Breast epithelium (tissue), 4 donors: ENCODE measurements at places on chromosomes 13 and 19.

GRCh38 chr19:49210108-49210900 is 52.7 kb downstream of the TRPM4 start:
- H3K4me1 ChIP-seq = no peaks in the 10 kb centered on the region
- no peaks in the 10 kb centered on the region for H3K36me3 ChIP-seq
- H3K27ac ChIP-seq = no peak overlapping the region
- H3K27me3 ChIP-seq = no peaks in the 10 kb centered on the region
- DNase-seq = no peak

- H3K36me3 ChIP-seq = no peaks in the 10 kb centered on the region
- no peak overlapping the region for H3K4me3 ChIP-seq
- peak overlapping the region; percentile 54 for H3K27ac ChIP-seq
- no peaks in the 10 kb centered on the region for H3K27me3 ChIP-seq
Observed at GRCh38 chr19:45211751-45212381, 33.3 kb downstream of the BLOC1S3 start.

DNA sequence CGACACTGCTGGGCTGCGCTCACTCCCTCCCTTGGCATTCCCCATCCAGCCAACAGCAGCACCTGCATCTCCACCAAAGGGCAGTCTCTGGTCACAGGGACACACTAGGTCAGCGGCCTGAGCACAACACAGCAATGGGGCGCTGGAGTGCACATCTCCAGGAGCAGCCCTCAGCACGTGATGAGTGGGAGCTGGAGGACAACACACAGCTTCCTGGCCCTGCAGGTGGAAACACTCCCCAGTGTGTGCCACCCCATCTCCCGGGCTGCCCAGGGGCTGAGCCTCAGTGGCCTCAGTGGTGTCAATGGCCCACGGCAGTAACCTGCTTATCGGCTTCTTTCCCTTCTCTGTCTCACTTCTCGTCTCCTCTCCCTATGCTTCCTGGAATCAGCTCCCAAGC is 96.8 kb upstream of the VSTM2B start:
- H3K27ac ChIP-seq = no peak overlapping the region
- no peaks in the 10 kb centered on the region for H3K4me1 ChIP-seq
- H3K27me3 ChIP-seq = no peaks in the 10 kb centered on the region
- no peak for DNase-seq
- no peaks in the 10 kb centered on the region for H3K36me3 ChIP-seq
- no peak overlapping the region for H3K4me3 ChIP-seq

GRCh38 chr19:21398851-21399250 is 1.9 kb downstream of the ZNF493 start:
- no peak overlapping the region for H3K27ac ChIP-seq
- no peaks in the 10 kb centered on the region for H3K4me1 ChIP-seq
- H3K4me3 ChIP-seq = no peak overlapping the region

DNA sequence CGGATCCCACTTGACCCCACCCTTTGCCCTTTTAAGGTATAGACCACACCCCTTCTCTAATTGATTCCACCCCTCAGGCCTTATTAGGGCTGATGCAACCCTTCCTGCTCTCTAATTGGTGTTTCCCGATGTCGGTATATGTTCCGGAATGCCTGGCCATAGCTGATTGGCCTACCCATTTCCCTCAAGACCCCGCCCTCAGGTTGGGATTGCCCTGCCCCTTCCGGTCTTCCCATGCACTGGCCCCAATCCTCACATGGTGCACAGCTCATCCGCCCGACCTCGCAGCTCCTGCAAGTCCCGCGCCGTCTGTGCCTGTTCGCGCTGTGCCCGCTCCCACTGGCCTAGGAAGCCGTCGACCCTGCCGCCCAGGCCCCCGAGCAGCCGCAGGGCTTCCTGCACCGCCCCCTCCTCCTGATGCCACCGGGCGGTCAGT is 18.1 kb downstream of the TSKS start:
- H3K36me3 ChIP-seq = no peaks in the 10 kb centered on the region
- H3K27me3 ChIP-seq = no peaks in the 10 kb centered on the region
- H3K27ac ChIP-seq = no peak overlapping the region
- H3K4me3 ChIP-seq = no peak overlapping the region
- H3K4me1 ChIP-seq = no peaks in the 10 kb centered on the region

- no peaks in the 10 kb centered on the region for H3K36me3 ChIP-seq
- H3K27ac ChIP-seq = peak overlapping the region; percentile 98
- no peaks in the 10 kb centered on the region for H3K27me3 ChIP-seq
Observed at GRCh38 chr19:488505-489417, 7.5 kb upstream of the MADCAM1 start.

- H3K4me3 ChIP-seq = no peak overlapping the region
- H3K27me3 ChIP-seq = no peaks in the 10 kb centered on the region
Observed at GRCh38 chr13:39490136-39490535, 112.9 kb downstream of the LHFPL6 start.

DNA sequence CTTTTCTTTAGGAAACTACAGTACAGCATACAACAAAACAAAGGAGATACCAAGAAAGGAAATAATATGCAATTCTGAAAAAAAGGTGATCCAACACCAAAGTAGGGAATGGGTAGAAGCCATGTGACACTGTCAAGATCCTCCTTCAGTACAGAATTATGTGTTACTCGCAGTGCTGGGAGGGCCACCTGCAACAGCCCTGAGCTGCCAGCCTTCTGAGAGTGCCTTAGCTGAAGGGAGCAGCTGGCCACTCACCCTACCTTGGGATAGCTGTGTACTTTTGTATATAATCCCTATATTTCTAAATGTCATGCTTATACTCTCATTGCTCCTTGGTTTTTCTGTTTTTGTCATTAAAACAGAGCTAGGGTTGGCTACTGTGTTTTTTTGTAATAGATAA is 1518.2 kb upstream of the PCDH20 start:
- H3K36me3 ChIP-seq = no peaks in the 10 kb centered on the region
- H3K27ac ChIP-seq = no peak overlapping the region
- DNase-seq = no peak

GRCh38 chr19:9130965-9131364 is 4.2 kb upstream of the OR7G3 start:
- no peaks in the 10 kb centered on the region for H3K4me1 ChIP-seq
- H3K36me3 ChIP-seq = no peaks in the 10 kb centered on the region
- H3K27me3 ChIP-seq = peaks cover 7% of the 10 kb centered on the region

- H3K4me3 ChIP-seq = no peak overlapping the region
- H3K27ac ChIP-seq = peak overlapping the region; percentile 54
- peak; percentile 29 for DNase-seq
- no peaks in the 10 kb centered on the region for H3K36me3 ChIP-seq
- H3K4me1 ChIP-seq = no peaks in the 10 kb centered on the region
Observed at GRCh38 chr13:74206061-74206561, 71.9 kb upstream of the KLF12 start.

GRCh38 chr13:83499286-83499685 is 383.0 kb downstream of the SLITRK1 start:
- H3K4me3 ChIP-seq = no peak overlapping the region
- no peak overlapping the region for H3K27ac ChIP-seq
- H3K4me1 ChIP-seq = no peaks in the 10 kb centered on the region
- no peak for DNase-seq
- no peaks in the 10 kb centered on the region for H3K36me3 ChIP-seq
- H3K27me3 ChIP-seq = no peaks in the 10 kb centered on the region

DNA sequence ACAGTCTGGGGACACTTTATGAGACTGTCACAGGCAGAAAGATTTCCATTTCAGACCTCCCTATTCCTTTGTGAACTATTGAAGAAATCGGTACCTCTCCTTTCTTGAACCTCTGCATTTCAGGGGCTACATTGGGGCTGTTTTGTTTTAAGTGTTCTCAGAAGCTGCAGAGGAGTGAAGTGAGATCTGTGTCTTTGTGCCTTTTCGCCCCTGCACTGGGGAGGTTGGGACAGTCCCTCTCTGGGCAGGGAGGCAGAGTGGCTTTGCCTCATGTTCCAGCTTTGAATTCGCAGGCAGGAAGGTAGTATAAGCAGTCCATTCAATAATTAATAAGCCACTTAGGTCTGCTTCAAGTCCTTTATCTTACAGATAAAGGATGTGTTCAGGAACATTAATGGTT is 9.5 kb upstream of the AMER2 start:
- no peak overlapping the region for H3K4me3 ChIP-seq
- no peaks in the 10 kb centered on the region for H3K4me1 ChIP-seq
- no peak for DNase-seq
- no peak overlapping the region for H3K27ac ChIP-seq
- H3K36me3 ChIP-seq = no peaks in the 10 kb centered on the region
